Activated naive CD4-positive, alpha-beta T cell (primary cell): ENCODE measurements at places on chromosomes 4 and X.

DNA sequence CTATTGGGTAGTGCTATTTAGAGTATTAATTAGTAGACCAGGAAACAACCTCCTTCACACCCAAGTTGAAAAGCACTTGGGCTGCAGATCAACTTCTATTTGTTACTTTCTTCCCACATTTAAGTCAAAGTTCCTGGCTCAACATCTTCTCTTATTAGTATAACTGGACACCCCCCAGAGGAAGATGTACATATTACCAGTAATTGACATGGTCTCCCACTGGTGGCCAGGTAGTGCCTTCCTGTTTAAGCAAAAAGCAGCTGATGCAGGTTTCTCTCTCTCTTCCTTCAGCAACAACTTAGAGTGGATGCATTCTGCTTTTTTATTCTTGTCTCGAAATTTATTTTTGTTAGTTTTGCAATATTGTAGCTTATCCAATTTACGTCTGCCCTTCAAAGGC lies 438.1 kb downstream of the GBA3 start:
- no peak for DNase-seq

DNA sequence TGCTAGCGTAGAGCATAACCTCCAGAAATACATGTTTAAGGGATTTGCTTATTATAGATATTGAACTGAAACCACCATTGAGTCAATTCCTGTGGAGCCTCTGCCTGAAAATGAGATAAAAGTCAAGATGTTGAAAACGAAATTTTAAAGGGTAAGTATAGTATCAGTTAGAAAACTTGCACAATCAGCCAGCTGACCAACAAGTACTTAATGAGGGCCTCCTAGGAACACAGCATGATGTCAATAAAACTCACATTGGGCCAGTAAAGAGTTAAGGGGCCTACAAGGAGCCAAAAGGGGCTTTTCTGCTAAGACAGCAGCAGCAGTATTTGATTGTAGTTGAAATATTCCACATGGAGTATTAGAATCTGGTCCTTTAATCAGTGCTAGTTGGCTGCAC lies 314.1 kb upstream of the PPARGC1A start:
- no peak for DNase-seq

GRCh38 chrX:9940421-9940820 lies 26.7 kb upstream of the CLDN34 start:
- DNase-seq = no peak

DNA sequence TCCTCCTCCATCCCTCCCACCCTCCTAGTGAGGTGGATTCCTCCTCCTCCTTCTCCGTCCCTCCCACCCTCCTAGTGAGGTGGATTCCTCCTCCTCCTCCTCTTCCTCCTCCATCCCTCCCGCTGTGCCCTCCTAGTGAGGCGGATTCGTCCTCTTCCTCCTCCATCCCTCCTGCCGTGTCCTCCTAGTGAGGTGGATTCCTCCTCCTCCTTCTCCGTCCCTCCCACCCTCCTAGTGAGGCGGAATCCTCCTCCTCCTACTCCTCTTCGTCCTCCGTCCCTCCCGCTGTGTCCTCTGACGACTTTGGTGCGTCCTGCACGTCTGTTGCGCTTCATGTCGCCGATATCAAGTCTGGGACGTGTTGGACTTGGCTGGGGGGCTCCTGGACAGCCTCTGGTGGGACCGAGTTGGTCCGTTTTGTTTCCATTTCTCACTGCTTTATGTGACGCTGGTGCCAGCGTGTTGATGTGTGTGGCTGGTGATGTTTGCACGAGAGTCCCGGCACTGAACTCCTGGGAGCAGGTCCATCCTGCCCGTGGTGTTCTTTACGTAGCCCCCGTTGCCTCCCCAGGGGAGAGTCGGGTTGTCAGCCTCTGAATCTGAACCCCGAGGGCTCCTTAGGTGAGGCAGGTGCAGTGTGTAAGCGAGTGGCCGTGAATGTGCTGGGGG lies 5.4 kb downstream of the AKAP17A start:
- no peak for DNase-seq

- DNase-seq = no peak
These were observed 4.7 kb downstream of the FAM120C start for GRCh38 chrX:54178100-54178940.

GRCh38 chr4:47816748-47817147 lies 21.1 kb downstream of the CORIN start:
- DNase-seq = no peak
